ENCODE measurements at places on chromosomes 16 and 17.

- DNase-seq: no peak
Observed at GRCh38 chr17:64774888-64775540, 112.9 kb upstream of the SMURF2 start.

DNA sequence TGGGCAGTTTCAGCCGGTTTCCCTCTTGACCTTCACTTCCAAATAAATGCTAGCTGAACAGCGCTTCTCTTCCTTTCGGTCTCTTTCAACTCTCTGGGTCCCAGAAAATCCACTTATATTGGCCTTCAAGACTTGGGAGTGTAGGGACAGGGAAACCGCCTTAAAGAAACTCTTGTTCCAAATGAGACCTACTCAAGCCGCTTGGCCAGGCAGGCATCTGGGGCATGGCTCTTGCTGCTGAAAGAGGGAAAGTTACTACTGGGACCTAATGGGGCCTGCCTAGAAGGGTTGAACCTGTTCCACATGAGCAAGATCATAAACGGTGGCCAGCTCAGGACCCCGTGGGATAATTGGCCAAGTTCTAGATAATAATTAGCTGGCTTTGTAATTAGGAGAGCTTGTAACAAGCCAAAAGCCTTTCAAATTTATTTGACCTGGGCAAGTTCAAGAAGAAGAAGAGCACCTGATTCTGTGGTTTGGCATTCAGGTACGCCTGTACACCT, 13.2 kb downstream of the CDH1 start:
- no peak for DNase-seq

DNA sequence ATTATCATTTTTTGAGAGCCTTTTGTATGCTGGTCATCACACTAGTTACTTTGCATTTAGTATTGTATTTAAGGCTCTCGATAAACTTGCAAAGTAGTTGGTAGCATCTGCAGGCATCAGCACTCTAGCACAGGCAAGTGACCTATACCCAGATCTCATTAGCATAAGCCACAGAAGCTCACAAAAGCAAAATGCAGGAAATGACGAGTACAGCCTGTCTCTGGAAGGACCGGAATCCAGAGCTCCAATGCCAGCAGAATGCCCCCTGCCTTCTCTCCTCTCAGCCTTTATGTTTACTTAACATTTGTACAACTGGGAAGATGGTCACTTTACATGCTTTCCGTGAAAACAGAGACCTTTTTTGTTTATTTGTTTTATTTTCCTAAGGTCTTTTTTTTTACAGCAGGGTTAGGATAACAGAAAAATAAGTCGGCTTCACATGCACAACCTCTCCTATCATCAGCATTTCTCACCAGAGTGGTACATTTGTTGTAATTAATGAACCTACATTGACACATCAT, 45.4 kb upstream of the MYOCD start:
- no peak for DNase-seq

- DNase-seq: no peak
Observed at GRCh38 chr17:9878786-9879525, 26.1 kb downstream of the RCVRN start.

DNA sequence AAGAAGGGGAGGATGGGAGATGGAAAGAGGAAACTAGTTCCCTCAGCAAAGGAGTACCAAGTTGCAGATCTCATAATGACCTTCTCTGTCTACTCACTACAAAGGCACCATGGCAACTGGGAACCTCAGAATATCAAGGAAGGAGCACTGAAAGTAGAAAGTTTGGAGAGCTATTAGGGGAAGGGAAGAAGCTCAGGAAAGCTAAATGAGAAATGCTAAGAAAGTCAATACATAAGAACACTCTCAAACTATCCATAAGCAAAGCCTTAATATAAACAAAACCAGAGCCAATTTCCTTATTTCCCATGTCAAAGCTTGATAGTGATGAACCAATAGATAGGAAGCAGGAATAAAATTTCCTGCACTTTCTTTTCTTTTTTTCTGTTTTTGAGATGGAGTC, 57.9 kb upstream of the C17orf78 start:
- no peak for DNase-seq

- no peak for DNase-seq
Observed at GRCh38 chr16:5971106-5971505, 873.5 kb upstream of the EEF2KMT start.

All from memory B cell (primary cell).